OCI-LY7 (cell line): ENCODE measurements at places on chromosomes 11 and 22. TPM values are rescaled to one million over a fixed set of nuclear protein-coding genes. Genes with fewer than 3 reads are reported as not detected.

MYBPC3 gene
- total RNA-seq: 0.18 and 0.29 TPM in 2 replicates

OR51B4 gene
- total RNA-seq: not detected in 2 replicates

CXCR5 gene
- total RNA-seq: 7.1 and 7.3 TPM in 2 replicates

OR8B2 gene
- total RNA-seq: not detected in 2 replicates

GUCY1A2 gene
- total RNA-seq: not detected in 2 replicates

CLCF1 gene
- total RNA-seq: 0.34 TPM in 1 of 2 replicates, not detected in the other

SAA2 gene
- total RNA-seq: not detected in 2 replicates

B3GAT1 gene
- total RNA-seq: not detected in 2 replicates

MS4A8 gene
- total RNA-seq: not detected in 2 replicates

ART5 gene
- not detected in 2 replicates for total RNA-seq

ESAM gene
- total RNA-seq: 0.49 and 0.83 TPM in 2 replicates

CYB5R2 gene
- not detected in 2 replicates for total RNA-seq

OR4A5 gene
- not detected in 2 replicates for total RNA-seq

LARGE1 gene
- total RNA-seq: 31.5 and 36.3 TPM in 2 replicates

HTR3A gene
- total RNA-seq: not detected in 2 replicates

CRACR2B gene
- total RNA-seq: 20.1 and 21.0 TPM in 2 replicates

CRYBB3 gene
- not detected in 2 replicates for total RNA-seq

CENPM gene
- total RNA-seq: 189 and 217 TPM in 2 replicates

TRIM22 gene
- total RNA-seq: 41.6 and 49.7 TPM in 2 replicates

AMOTL1 gene
- not detected in 2 replicates for total RNA-seq

POU2AF3 gene
- not detected in 2 replicates for total RNA-seq

CBLIF gene
- total RNA-seq: not detected in 2 replicates

GPR152 gene
- total RNA-seq: not detected in 2 replicates

RTN4R gene
- not detected in 2 replicates for total RNA-seq

SOX6 gene
- not detected in 2 replicates for total RNA-seq

TXN2 gene
- 94.2 and 106 TPM in 2 replicates for total RNA-seq

OR52A1 gene
- total RNA-seq: not detected in 2 replicates

MEI1 gene
- total RNA-seq: 11.5 and 14.6 TPM in 2 replicates

OR52I1 gene
- total RNA-seq: not detected in 2 replicates

HPS5 gene
- 25.4 and 29.9 TPM in 2 replicates for total RNA-seq

GPR83 gene
- 0.10 TPM in 1 of 2 replicates, not detected in the other for total RNA-seq
